ENCODE measurements at places on chromosomes 3 and 15.

- no peak for DNase-seq
Measured at GRCh38 chr3:60742606-60743145, 508.6 kb downstream of the FHIT start.

GRCh38 chr3:39279745-39280517 lies at the start of gene CX3CR1:
TSS of gene CX3CR1 (minus strand) at chr3:39280036. CDS start at chr3:39266509, 13,527 bp downstream.
- no peak for DNase-seq

- DNase-seq: no peak
Measured at GRCh38 chr3:187401856-187402255, 33.7 kb downstream of the RTP4 start.

GRCh38 chr3:168581771-168582225 lies 486.1 kb upstream of the GOLIM4 start:
- no peak for DNase-seq

- no peak for DNase-seq
Measured at GRCh38 chr15:49876401-49877038, 242.5 kb downstream of the ATP8B4 start.

- DNase-seq: no peak
Measured at GRCh38 chr3:182925330-182925943, 54.9 kb downstream of the DCUN1D1 start.

- DNase-seq: no peak
Measured at GRCh38 chr3:177353140-177353539, 155.9 kb upstream of the TBL1XR1 start.

GRCh38 chr3:160157321-160157720 lies 67.9 kb upstream of the C3orf80 start:
- DNase-seq: no peak

- DNase-seq: no peak
Measured at GRCh38 chr15:55661428-55661827, 73.3 kb upstream of the PYGO1 start.

GRCh38 chr3:14463330-14464140 lies 61.1 kb downstream of the SLC6A6 start:
- DNase-seq: no peak

GRCh38 chr15:60523056-60523455 lies 44.1 kb upstream of the ICE2 start:
- DNase-seq: no peak

DNA sequence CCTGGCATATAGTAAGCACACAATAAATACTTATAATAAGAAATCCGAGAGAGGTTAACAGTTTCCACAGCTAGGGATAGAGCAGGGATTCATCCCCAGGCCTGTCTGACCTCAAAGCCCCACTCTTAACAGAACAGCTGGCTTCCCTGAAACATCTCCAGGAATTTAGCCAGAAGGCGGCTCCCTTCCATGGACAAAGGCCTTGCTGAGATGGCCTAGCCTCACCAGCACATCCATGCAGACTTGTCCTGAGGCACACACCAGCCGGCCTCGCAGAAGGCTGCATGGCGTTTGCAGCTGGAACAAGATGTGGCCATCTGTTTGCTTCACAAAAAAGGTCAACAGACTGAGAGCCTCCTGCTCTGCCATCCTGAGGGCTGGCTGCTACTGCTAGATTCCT lies 245.4 kb downstream of the SLCO3A1 start:
- no peak for DNase-seq

DNA sequence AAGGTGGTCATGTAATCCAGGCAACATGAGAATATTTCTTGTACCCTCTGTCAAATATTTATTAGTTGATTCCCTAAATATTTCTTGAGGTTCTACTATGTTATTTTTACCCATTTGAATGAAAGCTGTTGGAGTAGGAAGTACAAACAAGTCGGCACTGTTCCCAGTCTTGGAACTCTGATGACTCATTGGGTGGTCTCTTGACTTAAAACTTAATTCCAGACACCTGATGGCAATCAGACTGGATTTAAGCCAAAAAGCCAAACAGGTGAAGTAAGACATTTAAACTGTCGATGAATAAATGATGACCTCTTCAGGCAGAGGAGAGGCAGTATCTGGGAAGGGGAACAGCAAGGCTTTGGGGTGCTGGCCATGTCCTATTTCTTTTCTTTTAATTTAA lies 22.8 kb downstream of the C2CD4A start:
- DNase-seq: no peak

DNA sequence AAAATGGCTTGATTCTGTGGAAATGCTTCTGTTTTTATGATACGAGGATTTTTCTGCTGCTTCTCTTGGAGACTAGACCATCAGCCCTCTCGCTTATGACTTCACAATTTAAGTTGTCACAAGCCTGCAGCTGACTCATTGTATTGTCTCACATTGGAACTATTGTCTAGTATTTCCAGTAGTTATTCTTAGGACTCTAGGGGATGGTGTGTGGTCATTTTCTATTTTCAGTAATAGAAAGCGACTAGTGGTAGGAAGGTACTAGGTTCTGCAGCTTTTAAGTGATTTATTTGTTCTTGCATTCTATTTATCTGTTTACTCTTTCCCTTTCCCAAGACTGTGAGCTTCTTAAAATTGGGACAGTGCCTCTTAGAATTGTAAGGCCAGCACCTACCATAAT lies 66.3 kb upstream of the CRTC3 start:
- DNase-seq: no peak

Data from CD4-positive, alpha-beta T cell treated with Interleukin-15 for 1 hour (primary cell).